ENCODE measurements at places on chromosomes 7 and 10.

DNA sequence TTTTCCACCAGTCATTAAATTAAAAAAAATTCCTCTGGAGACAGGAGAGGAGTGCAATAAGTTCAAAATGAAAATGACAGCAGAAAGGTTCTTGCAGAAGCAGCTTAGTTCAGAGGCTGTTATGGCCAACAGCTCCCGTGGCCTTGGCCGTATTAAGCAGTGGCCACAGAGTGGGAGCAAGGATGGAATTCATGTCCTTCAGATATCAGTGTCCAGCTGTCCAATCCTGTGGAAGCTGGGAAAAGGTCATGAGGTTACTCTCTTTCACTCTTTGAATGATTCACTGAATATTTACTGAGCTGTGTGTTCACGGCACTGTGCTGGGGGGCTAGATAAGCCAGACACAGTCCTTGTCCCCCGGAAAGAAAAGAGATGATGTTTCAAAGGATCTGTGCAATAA, 231.8 kb downstream of the BMPER start:
- no peak for DNase-seq

GRCh38 chr10:3805201-3805790, 20.3 kb upstream of the KLF6 start:
- DNase-seq = no peak

GRCh38 chr10:6053816-6054631, 8.1 kb downstream of the IL2RA start:
- DNase-seq = no peak

DNA sequence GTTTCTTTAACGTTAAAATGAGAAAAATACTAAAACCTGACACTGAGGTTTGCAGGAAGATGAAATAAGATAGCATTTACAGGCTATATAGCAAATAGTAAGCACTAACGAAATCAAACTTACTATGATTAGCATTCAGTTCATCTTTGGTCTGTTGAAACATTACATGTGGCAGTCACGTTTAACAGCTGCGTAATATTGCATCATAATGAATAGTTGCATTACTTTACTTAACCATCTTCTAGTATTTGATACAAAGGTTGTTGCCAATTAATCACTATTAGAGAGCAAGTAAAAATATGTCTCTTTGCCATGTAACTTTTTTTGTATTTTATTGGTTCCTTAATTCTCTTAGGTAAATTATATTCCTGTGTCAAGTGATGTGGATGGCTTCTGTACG, 131.8 kb upstream of the GHITM start:
- no peak for DNase-seq

GRCh38 chr10:116769791-116770190, 27.4 kb upstream of the HSPA12A start:
- no peak for DNase-seq

DNA sequence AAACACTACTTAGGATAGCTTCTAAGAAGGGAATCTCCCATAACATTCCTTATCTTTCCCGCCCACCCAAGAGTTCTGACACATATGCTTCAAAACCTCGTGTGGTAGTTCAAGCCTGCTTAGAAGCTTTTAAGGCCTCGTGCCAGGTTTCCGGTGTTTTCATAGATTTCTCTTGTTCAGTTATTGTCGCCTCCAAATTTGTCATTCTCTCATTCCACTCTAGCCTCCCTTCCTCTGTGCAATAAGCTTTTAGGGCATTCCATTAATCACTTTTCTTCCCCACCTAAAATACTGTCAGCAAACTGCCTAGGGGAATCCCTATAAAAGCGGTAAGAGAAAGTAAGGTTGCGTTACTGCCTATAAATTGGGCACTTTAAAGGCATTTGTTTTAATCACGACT, 718 bp upstream of the BPGM start:
- no peak for DNase-seq

DNA sequence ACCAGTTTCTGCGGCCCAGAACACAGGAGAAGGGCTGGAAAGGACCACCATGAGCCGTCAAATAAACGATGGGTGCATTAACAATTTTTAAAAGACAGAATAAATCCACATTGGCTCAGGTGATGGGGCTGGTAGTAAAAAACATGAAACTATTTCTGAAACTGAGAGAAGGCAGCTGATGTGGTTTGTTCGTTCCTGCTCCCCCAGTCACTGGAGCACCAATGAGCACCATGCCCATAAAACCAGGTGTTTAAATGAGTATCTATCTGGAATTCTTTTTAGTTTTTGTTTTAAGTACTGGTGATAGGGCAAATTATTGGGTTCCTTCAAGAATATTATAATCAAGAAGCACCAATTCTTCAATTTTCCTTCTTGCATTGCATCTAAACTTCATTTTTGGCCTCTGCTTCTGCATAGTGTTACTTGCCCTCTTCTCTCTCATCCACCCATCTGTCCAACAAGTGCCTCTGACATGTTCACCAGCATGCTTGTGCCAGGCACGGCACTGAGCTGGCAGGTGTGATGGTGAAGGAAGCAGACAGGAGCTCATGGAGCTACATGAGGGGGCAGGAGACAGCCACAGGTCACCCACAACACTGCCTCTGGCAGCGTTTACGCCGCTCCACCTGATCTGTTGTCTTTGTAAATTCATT, 65.5 kb downstream of the LARP4B start:
- no peak for DNase-seq

GRCh38 chr7:132453826-132454225, 122.4 kb downstream of the PLXNA4 start:
- no peak for DNase-seq

DNA sequence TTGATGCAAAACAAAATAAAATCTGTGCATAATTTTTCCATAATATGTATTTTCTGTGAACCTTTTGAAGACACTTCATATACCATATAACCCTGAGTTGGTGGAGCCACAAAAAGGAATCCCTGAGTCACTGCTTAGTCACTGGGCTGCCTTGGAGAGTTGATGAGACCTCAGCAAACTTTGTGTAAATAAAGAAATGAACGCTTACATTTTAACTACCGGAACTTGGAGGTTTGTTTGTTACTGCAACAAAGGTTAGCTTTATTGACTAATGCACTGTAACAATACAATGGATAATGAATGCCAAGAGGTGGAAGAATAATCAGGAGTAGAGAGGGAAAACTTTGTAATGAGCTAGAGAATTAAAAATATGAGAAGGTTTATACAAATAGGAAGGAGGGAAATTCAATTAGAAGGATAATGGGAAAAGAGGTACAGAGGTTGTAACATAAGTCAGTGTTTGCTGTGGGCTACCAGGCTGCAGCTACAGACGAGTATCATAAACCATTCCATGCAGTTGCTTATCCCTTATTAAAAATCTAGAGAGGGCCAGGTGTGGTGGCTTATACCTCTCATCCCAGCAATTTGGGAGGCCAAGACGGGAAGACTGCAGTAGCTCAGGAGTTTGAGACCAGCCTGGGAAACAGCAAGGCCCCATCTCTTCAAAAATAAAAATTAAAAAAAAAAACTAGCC, 1042.1 kb downstream of the TYW1 start:
- no peak for DNase-seq

DNA sequence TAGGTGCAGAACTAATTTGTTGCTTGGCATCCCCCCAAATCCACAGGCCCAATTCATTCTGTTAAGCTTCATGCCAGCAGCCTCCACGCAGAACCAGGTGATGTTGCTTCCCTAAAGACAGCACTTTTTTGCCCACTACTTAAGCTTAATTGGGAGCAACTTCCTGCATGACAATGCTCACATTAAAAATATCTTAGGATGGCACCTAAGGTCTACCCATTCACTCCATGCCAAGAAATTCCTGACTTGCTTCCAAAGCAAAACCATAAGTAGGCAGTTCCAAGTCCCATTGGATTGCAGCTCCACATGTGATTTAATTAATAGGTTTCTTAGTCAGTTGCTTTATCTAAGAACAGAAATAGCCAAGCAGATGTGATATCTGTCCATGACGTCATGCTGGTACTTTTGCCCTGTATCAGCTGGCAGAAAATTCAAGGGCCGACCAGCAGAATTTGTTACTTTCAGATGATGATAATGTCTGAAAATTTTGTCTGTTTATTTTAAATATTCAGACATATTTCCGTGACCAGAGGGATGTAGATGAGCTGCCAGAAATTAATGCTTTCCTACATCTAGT, 325.5 kb downstream of the LHFPL3 start:
- no peak for DNase-seq

GRCh38 chr7:151013733-151014497, 10.4 kb downstream of the ATG9B start:
- no peak for DNase-seq

- no peak for DNase-seq
Measured at GRCh38 chr7:159006610-159007130, 138.0 kb downstream of the VIPR2 start.

- no peak for DNase-seq
Measured at GRCh38 chr7:55202150-55202913, 162.8 kb upstream of the LANCL2 start.

DNA sequence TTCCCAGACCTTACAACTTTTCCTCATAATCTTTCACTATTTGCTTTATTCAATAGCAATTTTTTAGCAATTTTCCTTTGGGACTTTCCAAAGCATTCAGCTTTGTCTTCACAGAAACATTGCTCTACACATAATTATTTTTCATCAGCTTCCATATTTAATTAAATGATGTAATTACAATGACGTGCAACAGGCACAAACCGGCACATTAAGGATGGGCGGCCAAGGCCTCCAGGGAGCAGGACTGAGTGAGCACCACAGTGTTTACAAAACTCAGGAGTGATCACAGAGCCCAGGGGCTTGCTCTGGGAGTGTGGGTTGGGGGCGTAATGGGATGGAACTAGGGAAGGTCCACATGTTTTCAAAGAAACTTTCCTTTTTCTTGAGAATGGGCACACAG, 69.8 kb downstream of the MAD1L1 start:
- no peak for DNase-seq

DNA sequence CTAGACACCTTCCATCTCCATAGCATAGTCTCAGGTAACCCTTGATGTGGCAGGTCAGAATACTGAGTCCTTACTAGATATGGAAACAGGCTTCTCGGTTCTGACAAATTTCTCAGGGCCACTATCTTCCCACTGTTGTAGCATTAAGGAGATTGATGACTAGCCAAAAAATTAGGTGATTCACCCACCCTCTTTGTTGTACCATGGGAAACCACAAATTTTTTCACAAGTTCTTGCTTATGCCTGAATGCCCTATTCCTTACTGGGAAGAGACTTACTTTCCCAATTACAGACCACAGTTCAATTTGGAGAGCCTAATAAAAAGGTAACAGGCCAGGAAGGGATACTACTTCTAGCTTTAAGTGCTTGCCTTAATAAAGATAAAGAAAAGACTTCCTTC, 948.8 kb downstream of the GRM8 start:
- DNase-seq = no peak

- peak; percentile 32 for DNase-seq
Measured at GRCh38 chr10:108454793-108455192, 1290.3 kb upstream of the SORCS1 start.

GRCh38 chr10:78910886-78911285, 157.9 kb upstream of the ZMIZ1 start:
- no peak for DNase-seq

DNA sequence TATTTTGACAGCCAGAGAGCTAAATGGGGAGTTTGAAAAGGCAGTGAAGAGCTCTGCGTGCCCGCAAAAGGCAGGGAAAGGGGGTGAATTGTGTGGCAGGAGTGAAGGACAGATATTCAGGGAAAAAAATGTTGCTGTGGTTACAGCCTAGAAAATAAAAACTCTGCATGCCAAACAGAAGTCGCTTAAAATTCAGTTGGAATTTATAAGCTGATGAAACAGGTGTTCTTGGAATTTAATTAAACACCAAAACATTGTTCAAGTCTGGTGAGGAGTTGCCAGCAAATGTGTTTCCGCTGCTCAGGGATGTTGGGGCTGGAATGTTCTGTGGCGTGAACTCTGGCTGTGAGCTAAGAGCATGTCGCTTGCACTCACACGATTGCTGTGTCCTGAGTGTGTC, 169.3 kb downstream of the ADRA2A start:
- no peak for DNase-seq

DNA sequence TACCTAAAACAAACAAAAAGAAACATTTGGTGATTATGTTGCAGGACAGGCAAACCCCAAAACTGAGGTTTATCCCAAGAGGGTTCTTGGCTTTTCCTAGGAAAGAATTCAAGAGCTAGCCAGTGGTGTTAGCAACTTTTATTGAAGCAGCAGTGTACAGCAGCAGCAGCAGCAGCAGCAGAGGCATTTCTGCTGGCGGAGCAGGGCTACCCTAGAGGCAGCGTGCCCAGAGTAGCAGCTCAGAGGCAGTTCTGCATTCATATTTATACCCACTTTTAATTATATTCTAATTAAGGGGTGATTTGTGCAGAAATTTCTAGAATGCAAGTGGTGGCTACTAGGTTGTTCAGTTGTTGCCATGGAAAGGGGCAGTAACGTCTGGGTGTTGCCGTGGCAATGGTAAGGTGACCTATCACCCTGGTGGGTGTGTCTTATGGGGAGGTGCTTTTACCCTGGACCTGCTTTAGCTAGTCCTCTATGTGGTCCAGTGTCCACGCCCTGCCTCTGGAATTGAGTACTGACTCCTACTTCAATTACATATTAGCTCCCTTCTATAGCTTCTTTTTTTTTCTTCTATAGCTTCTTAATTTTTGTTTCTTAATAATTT, 53.9 kb downstream of the VCL start:
- DNase-seq = no peak

- DNase-seq = no peak
Measured at GRCh38 chr7:48350515-48350914, 179.3 kb downstream of the ABCA13 start.

- no peak for DNase-seq
Measured at GRCh38 chr7:121166916-121167315, 161.9 kb upstream of the WNT16 start.

DNA sequence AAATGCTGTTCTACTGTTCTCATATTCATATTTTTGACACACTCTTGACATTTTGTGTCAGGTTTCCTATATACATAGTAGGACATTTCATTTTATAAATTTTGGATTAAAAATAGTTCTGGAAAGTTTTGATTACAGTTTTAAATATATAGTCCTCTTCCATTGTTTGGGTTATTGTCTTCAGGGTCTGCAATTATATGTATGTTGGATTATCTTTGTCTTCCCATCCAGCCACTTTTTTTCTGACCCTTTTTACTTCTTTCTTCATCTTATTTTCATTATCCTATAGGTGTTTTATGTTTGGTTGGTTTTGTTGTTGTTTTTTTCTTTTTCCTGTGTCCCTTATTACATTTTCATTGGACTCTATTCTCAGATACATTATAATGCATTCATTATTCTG, 71.1 kb upstream of the CCDC6 start:
- DNase-seq = no peak

GRCh38 chr7:129785685-129786514, 166.9 kb downstream of the UBE2H start:
- DNase-seq = no peak

- peak; percentile 49 for DNase-seq
Measured at GRCh38 chr10:107971973-107972372, 807.5 kb upstream of the SORCS1 start.

DNA sequence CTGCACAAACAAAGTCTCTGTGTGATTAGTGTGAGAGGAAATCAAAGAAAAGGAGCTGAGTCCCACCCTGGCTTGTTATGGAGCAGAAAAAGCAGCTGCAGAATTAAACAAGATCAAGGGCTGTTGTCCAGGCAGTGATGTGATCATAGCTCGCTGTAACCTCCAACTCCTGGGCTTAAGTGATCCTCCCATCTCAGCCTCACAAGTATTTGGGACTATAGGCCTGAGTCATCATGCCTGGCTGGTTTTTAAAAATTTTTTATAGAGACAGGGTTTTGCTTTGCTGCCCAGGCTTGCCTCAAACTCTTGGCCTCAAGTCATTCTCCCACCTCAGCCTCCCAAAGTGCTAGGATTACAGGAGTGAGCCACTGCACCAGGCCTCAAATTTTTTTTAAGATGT, 88.9 kb downstream of the IPMK start:
- no peak for DNase-seq

- DNase-seq = no peak
Measured at GRCh38 chr10:1054684-1055083, 1.5 kb upstream of the WDR37 start.

- no peak for DNase-seq
Measured at GRCh38 chr7:149455175-149455950, 5.5 kb downstream of the ZNF777 start.

All from AG09309 (cell line).